H1 (cell line): ENCODE measurements at places on chromosomes 1 and 21. TPM values are rescaled to one million over a fixed set of nuclear protein-coding genes. Genes with fewer than 3 reads are reported as not detected.

RASAL2 gene
- total RNA-seq, result 31.2 and 32.5 TPM in 2 replicates

KCNH1 gene
- 0.34 and 0.38 TPM in 2 replicates for total RNA-seq

FAM167B gene
- total RNA-seq, result 3.2 and 3.9 TPM in 2 replicates

DNA sequence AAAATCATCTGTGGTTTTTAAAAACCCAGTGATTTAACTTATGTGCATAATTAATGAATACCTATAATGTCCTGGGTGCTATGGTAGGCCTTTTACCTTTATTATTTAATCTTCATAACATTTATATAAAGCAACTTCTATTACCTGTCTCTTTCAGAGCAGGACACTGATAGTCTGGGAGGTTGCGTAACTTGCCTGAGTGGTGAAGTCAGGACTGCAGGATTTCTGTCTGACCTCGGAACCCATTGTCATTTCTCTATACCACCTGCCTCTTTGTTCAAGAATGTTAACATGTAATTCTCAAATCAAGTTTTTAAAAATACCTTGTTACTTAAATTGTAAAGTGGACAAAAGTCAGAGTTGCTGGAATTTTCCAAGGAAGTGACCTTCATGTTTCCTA lies 41.0 kb upstream of the BACH1 start:
- no peaks in the 10 kb centered on the region for H3K27me3 ChIP-seq
- no peak for DNase-seq
- no peaks in the 10 kb centered on the region for H3K4me1 ChIP-seq
- H3K27ac ChIP-seq, result no peak overlapping the region

DNA sequence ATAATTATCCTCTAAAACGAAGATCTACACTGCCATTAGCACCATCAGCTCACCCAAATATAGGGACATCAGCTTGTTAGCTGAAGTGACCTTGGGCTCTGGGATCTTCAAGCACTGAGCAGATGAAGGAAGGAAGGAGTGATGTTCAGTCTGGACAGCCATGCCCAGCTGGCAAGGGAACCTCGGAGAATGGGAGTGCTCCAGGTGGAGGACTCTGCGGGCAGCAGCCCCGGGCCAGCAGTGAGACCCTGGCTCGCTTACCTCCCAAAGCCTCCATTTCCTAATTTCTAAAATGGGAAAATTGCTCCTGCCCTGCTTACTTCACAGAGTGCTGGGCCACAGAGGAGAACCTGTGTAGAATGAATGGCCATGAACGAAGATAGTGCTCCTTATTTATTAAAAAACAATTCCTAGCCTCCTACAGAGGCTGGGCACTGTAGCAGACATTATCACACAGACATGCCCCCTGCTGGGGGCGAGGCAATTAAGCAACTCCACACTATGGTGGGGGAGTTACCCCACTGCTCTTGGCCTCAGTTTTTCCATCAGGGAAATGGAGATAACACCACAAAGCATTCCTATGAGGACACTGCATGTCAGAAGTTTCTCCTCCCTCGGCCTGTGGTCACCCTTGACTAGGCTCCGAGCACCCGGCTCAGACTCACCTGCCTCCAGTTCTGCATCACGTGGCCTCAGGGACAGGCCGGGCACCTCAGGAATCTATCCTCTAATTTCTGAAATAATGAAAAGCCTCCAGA lies 117.6 kb downstream of the KCNN3 start:
- no peaks in the 10 kb centered on the region for H3K4me1 ChIP-seq
- H3K36me3 ChIP-seq, result no peaks in the 10 kb centered on the region
- DNase-seq, result no peak
- H3K4me3 ChIP-seq, result no peak overlapping the region
- no peak overlapping the region for H3K27ac ChIP-seq
- H3K27me3 ChIP-seq, result no peaks in the 10 kb centered on the region

GRCh38 chr1:232435729-232436128 lies 194.2 kb downstream of the SIPA1L2 start:
- peaks cover 8% of the 10 kb centered on the region for H3K4me1 ChIP-seq
- H3K27ac ChIP-seq, result no peak overlapping the region
- no peaks in the 10 kb centered on the region for H3K27me3 ChIP-seq
- no peak overlapping the region for H3K4me3 ChIP-seq

- 0 out of 2 replicates have a peak, but pooled peaks cover 1% of the 10 kb centered on the region for H3K4me1 ChIP-seq
- no peaks in the 10 kb centered on the region for H3K36me3 ChIP-seq
- H3K27me3 ChIP-seq, result no peaks in the 10 kb centered on the region
- no peak overlapping the region for H3K4me3 ChIP-seq
Observed at GRCh38 chr1:14500041-14500440, 98.4 kb upstream of the KAZN start.

- H3K27ac ChIP-seq, result 0 out of 2 replicates have a peak overlapping the region, but pooled peaks have one; percentile 2
- no peaks in the 10 kb centered on the region; the same call in none of the 2 replicates for H3K4me1 ChIP-seq
- no peaks in the 10 kb centered on the region for H3K27me3 ChIP-seq
- DNase-seq, result no peak
Observed at GRCh38 chr1:246608616-246609376, 42.5 kb downstream of the CNST start.

GRCh38 chr1:67589519-67590233 lies 95.3 kb upstream of the GADD45A start:
- no peak for DNase-seq
- H3K36me3 ChIP-seq, result no peaks in the 10 kb centered on the region
- no peak overlapping the region for H3K4me3 ChIP-seq
- no peaks in the 10 kb centered on the region for H3K27me3 ChIP-seq

DNA sequence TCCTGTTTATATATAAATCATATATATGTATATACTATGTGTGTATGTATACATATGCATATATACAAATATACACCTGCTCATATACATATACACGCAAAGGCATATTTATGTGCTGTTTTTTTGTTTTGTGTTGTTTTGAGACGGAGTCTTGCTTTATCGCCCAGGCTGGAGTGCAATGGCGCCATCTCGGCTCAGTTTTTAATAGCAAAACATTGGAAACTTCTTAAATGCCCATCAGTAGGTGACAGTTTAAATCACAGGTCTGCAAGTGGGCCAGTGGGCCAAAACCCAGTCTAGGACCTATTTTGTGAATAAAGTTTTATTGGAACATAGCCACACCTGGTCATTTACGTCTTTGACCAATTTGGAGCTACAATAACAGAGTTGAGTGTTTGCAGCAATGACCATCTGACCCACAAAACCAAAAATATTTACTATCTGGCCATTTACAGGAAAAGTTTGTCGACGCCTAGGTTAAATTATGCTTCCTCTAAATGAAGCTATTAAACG lies 132.3 kb downstream of the TOMM20 start:
- H3K27me3 ChIP-seq, result no peaks in the 10 kb centered on the region
- no peaks in the 10 kb centered on the region for H3K36me3 ChIP-seq
- no peaks in the 10 kb centered on the region for H3K4me1 ChIP-seq
- H3K27ac ChIP-seq, result no peak overlapping the region
- no peak overlapping the region for H3K4me3 ChIP-seq

GRCh38 chr1:37255868-37256267 lies 218.5 kb upstream of the ZC3H12A start:
- no peaks in the 10 kb centered on the region for H3K36me3 ChIP-seq
- H3K4me1 ChIP-seq, result peaks cover 4% of the 10 kb centered on the region
- H3K27me3 ChIP-seq, result peaks cover 7% of the 10 kb centered on the region
- H3K4me3 ChIP-seq, result peak overlapping the region; percentile 42
- H3K27ac ChIP-seq, result no peak overlapping the region

DNA sequence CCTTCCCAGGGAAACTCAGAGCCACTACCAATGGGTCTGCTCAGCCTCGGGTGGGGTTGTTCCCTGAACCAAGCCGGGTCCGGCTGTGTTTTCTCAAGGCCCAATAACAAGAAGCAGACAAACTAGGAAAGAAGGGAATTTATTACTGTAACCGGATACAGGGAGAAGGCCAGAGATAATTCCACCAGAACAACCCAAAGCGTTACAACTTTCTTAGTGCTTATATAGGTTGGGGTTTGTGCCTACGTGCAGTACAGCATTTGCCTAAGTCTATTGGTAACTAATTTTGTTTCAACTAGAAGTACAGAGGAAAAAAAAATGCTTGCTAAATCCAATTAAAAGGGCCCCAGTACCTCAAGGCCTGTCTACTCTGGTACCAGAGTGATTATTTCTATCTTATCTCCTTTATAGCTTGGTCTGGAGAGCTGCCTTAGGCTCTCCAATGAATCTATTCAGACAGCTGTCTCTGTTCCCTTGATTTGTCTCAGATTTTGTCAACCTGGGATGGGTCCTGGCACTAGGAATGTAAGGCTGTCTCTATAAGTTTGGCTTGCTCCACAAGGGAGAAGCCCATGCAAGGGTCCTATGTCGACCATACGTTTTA lies 57.3 kb upstream of the CCDC190 start:
- no peak overlapping the region for H3K27ac ChIP-seq
- no peak for DNase-seq
- H3K4me1 ChIP-seq, result no peaks in the 10 kb centered on the region
- no peaks in the 10 kb centered on the region for H3K36me3 ChIP-seq
- H3K27me3 ChIP-seq, result no peaks in the 10 kb centered on the region

DNA sequence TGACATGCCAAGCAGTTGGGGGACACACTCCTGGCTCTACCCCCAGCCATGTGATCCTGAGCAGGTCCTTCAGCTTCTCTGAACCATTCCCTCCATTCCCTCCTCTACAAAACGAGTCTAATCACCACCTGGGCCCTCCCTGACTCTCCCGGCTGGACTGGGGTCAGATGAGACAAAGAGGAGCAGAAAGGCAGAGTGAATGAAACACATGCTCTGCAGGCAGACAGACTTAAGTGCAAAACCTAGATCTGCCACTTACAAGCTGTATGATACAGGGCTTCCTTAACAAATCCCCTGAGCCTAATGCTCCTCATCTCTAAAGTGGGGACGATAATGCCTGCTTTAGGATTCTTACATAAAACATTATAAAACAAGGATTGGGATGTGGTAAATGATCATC lies 17.3 kb downstream of the RIMS3 start:
- H3K36me3 ChIP-seq, result no peaks in the 10 kb centered on the region
- peaks cover under 1% of the 10 kb centered on the region for H3K4me1 ChIP-seq
- no peak overlapping the region for H3K4me3 ChIP-seq
- no peaks in the 10 kb centered on the region for H3K27me3 ChIP-seq

DNA sequence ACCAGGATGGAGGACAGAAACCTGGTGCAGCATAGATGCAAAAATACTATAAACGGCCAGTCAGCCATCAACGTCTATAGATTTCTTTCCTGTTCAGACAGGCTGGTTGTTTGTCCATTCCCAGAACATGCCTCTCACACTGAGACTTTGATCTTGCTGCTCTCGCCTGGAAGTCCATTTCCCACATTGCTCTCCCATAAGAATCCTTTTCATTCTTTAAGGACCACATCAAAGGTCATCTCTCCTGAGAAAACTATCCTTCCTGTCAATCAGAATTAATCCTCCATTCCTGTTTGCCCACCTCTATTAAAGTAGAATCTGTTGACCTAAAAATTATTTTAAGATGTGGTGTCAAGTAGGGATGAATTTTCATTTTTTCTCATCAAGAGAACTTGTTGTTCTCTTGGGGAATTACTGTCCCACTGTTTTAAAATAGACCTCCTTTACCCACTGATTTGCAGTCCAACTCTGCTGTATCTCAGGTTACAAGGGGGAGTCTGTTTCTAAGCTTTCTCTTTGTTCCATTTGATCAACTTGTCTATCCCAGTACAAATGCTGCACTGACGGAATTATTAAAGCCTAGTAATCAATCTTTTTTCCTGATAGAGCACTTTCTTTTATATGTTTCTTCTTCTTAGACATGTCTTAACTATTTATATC lies 172.7 kb downstream of the PATJ start:
- no peak overlapping the region for H3K27ac ChIP-seq
- H3K36me3 ChIP-seq, result no peaks in the 10 kb centered on the region; the same call in 1 of the 2 replicates
- H3K27me3 ChIP-seq, result no peaks in the 10 kb centered on the region
- no peaks in the 10 kb centered on the region for H3K4me1 ChIP-seq
- no peak overlapping the region for H3K4me3 ChIP-seq

DNA sequence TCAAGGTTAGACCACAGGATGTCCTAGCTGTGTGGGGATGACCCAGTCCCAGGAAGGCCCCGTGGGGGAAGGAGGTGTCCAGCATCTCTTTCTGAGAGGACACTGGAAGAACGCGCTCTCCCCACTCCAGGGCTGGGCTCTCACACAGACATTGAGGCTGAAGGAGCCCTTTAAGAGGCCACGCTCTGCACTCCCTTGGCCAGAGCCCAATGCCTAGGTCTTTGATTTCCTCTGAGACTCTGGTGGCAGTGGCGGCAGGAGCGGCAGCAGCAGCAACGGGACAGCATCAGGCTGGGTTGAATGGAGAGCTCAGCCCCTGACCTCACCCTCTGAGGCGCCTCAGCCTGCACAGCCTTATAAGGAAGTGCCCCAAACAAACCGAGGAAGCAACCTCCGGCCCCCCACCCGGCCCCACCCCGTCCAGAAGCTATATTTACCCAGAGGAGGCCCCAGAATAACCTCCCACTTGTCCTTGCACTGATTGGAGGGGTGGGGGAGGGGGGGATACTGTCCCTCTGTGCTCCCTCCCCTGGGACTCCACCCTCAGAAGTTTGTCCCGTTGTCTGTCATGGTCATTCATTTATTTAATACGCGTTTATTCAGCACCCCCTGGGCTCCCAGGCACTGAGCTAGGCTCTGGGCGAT lies 12.3 kb downstream of the NES start:
- DNase-seq, result peak; percentile 55
- peak overlapping the region; percentile 5; the same call in 1 of the 2 replicates for H3K4me3 ChIP-seq
- H3K27ac ChIP-seq, result no peak overlapping the region
- H3K4me1 ChIP-seq, result peaks cover 59% of the 10 kb centered on the region

- H3K4me1 ChIP-seq, result peaks cover 3% of the 10 kb centered on the region; the same call in 1 of the 2 replicates
- no peak overlapping the region for H3K27ac ChIP-seq
- no peaks in the 10 kb centered on the region for H3K27me3 ChIP-seq
Observed at GRCh38 chr1:11364170-11364569, 91.2 kb downstream of the UBIAD1 start.

DNA sequence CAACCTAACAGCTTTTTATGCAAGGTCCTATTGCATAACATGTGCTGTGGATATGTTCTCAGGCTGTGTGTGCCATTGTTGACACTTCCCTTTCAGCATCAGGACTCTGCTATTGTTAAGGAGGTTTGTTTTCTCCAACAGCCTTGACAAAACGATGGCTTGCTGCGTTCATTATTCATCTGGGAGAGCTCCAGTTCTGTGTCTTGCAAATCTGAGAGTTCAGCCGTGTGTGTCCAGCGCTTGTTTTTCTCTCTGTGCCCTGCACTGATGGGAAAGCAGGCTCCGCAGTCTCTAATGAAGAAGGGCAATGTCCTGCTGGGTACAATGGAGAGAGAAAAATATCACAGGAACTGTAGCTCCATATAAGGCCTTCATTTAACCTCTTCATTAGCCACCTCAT lies 63.7 kb downstream of the CLDN17 start:
- H3K36me3 ChIP-seq, result no peaks in the 10 kb centered on the region
- H3K4me1 ChIP-seq, result no peaks in the 10 kb centered on the region
- no peak overlapping the region for H3K27ac ChIP-seq
- H3K27me3 ChIP-seq, result no peaks in the 10 kb centered on the region
- no peak overlapping the region for H3K4me3 ChIP-seq

GRCh38 chr1:40921981-40922677 lies 57.4 kb upstream of the CTPS1 start:
- no peaks in the 10 kb centered on the region for H3K4me1 ChIP-seq
- H3K27me3 ChIP-seq, result no peaks in the 10 kb centered on the region
- no peak for DNase-seq
- no peaks in the 10 kb centered on the region for H3K36me3 ChIP-seq
- no peak overlapping the region for H3K27ac ChIP-seq
- no peak overlapping the region for H3K4me3 ChIP-seq

DNA sequence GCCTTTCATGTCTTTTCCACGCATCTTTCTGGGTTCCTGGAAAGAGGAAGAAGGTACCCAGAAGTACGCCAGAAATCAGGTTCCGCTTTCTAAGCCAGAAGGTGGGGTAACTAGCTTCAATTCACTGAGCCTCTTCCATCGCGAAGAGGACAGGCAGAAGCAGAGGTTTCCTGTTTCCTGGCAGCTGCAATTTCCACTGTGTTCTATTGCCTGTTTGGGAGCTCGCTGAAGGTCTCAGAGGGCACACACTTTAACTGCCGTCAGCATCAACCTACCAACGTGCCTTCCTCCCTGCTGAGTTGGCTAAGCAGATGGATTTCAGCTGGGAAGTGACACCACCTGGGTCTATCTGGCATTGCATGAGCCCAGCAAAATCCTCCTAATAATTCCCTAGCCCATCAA lies 10.0 kb downstream of the NCF2 start:
- no peak overlapping the region for H3K27ac ChIP-seq
- H3K4me3 ChIP-seq, result no peak overlapping the region
- DNase-seq, result peak; percentile 23
- H3K36me3 ChIP-seq, result no peaks in the 10 kb centered on the region
